Fibroblast of skin of right biceps (primary cell): ENCODE measurements at places on chromosomes 3 and 15.
A peak's percentile ranks its signal among the peaks of the same experiment; 100 is the strongest.

GRCh38 chr15:42686281-42686680 lies 50.6 kb downstream of the CDAN1 start:
- DNase-seq: no peak

GRCh38 chr3:100830931-100831330 lies 121.6 kb downstream of the TFG start:
- no peak for DNase-seq

DNA sequence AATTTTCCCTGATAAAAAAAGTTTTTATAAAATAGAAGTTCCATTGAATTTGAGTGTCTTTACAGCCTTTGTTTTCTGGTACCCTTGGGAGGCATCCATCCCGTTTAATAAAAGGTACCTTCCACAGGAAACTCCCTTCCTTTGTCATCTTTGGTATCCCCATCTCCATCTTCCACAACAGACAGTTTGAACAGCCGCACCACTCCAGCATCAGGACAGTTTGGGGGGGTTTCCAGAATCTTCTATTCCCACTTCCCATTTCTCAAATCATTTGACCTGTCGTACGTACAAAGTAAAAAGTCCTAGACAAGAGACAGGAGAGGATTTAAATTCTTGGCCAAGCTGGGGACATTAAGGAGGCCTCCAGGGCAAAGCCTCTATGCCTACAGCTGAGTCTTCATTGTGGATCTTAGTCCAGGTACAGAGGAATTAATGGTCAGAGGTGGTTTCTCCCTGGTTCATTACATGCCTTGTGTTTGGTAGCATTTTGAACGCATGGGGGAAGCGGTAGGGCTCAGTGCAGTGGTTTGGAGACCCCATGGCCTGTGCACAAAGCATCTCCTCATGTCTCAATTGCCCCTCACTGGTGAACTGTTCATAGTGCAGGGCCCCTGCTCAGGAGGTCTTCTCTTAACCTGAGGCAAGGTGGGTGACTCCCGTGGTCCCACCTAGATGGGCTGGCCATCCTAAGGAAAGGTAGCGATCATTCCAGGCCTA lies 19.4 kb upstream of the BCL2A1 start:
- no peak for DNase-seq

DNA sequence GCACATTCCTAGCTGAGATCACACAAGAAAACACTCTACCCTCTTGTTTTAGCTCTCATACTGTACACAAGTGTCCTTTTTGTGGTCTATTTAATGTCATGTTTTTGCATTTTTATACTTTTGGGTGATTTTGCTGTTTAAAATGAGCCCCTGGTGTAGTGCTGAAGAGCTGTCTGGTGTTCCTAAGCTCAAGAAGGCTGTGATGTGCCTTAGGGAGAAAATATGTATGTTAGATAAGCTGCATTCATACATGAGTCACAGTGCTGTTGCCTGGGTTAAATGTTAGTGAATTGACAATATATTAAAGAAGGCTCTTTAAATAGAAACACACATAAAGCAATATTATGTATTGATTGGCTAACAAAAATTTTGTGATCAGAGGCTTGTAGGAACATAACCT lies 387.4 kb upstream of the C2CD4B start:
- peak; percentile 31 for DNase-seq

GRCh38 chr3:36911990-36912804 lies 32.7 kb downstream of the TRANK1 start:
- peak; percentile 59 for DNase-seq

DNA sequence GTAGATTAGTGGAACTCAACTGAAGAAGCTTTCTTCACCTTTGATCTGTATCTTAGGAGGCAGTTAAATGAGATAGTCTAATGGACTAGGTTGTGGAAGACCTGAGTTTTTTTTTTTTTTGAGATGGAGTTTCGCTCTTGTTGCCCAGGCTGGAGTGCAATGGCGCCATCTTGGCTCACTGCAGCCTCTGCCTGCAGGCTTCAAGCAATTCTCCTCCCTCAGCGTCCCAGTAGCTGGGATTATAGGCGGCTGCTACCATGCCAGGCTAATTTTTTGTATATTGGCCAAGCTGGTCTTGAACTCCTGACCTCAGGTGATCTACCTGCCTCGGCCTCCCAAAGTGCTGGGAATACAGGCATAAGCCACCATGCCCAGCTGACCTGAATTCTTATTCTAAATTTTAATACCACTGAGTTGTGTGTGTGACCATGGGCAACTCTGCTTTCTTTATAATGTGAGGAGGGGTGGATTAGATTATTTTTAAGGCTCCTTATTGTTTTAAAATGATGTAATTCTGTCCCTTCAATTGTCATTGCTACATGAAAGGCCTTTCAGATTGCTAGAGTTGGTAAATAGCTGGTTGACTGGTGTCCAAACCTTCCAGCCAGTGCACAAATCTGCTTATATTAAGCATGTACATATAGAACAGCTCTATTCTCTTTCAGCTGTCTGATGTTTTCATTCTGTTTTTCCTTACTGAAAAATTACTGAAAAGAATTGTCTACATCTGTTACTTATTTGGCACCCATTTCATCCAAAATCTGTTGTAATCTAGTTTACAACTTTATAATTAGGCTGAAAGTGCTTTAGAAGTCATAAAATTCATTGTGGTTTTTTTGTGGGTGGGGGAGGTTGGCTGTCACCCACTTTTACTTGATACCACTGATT lies 2.3 kb downstream of the LNP1 start:
- DNase-seq: peak; percentile 18

DNA sequence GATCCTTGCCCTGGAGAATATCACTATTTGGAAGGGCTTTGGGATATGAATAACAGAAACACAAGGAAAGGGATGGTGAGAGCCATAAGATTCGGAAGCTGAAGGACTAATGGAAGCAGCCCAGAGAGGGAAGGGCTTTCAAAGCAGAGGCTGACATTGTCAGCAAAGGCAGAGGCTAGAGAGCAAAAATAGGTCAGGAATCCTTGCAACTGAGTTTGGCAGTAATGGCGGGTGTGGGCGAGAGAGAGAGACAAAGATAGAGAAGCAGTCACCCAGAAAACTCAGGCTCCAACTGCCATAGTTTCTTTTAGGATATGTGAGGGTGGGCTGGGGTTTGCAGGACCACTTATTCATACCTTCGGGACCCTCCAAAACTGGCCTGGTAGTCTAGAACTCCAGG lies 248.6 kb downstream of the OPA1 start:
- no peak for DNase-seq

- no peak for DNase-seq
Measured at GRCh38 chr3:115190747-115191146, 43.7 kb upstream of the ZBTB20 start.

- DNase-seq: peak; percentile 46
Measured at GRCh38 chr3:38651153-38651789, 1.8 kb upstream of the SCN5A start.

- no peak for DNase-seq
Measured at GRCh38 chr15:25088261-25088790, 133.5 kb downstream of the SNRPN start.

GRCh38 chr3:16251316-16252085 lies 13.2 kb downstream of the DPH3 start:
- no peak for DNase-seq

GRCh38 chr15:43067717-43068461 lies 37.9 kb downstream of the UBR1 start:
- DNase-seq: peak; percentile 63

- DNase-seq: no peak
Measured at GRCh38 chr3:153166206-153166605, 4.2 kb downstream of the RAP2B start.

- peak; percentile 67 for DNase-seq
Measured at GRCh38 chr3:102090721-102091045, 241.4 kb downstream of the NFKBIZ start.

DNA sequence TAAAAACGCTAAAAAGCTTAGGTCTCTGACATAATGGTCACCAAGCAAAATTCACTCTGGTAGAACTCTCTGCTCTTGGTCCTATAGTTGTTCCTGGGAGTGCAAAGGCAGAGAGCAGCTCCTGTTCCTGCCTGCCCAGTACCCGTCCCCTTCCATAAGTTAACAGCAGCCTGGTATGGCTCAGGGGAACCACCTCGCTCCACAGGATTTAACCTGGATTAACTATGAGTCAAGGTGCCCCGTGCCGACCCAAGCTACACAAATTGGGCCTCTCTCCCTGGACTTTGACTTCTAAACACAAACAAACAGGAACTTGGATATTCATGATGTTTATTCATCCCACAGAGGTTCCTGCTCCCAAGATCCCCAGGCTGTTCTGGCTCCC lies 32.1 kb downstream of the SCAP start:
- no peak for DNase-seq

DNA sequence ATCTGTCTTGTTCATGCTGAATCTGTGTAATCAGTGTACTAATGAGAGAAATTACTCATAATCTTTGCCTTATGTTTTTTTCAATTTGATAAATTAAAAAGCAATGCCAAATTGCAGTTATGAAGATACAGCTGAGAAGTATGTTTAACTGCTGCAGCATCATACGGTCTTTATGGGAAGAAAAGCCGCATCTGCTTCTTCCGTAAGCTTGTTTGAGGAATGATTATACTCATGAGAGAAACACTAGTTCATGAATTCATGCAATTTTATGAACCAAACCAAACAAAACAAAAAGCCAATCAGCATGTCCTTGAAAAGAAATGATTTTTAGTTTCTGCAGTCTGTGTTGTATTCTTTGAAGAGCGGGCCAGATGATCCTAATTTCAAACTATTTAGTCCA lies 275.9 kb upstream of the ARHGEF26 start:
- DNase-seq: no peak

- no peak for DNase-seq
Measured at GRCh38 chr3:135973841-135974240, 8.3 kb downstream of the PPP2R3A start.

DNA sequence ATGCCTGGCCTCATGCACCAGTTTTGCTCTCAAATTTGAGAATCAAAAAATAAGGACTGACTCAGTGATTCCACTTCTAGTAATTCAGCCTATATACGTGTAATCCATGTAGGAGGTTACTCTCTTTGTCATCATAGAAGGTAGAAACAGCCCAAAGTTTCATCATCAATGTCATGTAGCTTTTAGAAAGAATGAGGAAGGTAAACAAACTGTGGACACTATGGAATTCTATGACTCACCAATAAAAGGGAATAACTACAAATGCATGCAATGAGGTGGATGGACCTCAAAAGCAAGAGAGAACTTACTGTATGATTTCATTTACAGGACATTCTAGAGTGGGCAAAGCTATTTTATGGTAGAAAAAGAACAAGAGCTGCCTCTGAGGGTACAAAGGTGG lies 93.2 kb upstream of the LRIG1 start:
- DNase-seq: peak; percentile 97

- no peak for DNase-seq
Measured at GRCh38 chr3:47994180-47994579, 22.0 kb downstream of the MAP4 start.

- peak; percentile 82 for DNase-seq
Measured at GRCh38 chr15:99704444-99704838, 28.8 kb downstream of the LYSMD4 start.

GRCh38 chr15:83571820-83572707 lies 81.9 kb upstream of the ADAMTSL3 start:
- peak; percentile 35 for DNase-seq

DNA sequence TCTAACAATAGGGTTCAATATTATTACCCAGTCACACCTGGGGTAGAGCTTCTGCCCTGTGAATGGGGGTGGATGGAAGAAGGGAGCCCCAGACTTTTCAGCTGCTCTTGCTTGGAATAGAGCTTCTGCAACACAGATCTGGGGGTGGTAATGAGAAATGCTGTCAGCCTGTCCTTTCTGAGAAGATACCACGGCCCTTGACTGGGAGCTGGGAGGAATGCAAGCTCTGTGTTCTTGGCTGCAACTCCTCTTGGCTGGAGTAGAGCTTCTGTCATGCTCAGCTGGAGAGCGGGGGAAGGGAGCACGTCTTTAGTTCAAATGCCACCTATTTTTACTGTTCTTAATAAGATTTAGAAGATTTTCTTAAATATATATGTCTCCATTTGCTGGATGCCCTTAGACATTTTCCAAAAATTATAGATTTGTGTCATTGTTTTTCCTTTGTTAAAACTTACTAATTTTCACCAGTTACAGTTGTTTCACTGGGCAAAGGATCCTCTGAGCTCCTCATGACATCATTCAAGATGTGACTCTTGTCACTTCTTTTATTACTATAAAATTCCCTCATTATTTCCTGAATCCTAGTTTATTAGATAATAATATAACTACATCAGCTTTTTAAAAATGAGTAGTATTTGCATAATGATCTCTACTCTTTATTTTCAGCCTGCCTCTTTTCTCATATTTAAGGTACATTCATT lies 180.0 kb upstream of the TGFBR2 start:
- peak; percentile 72 for DNase-seq

DNA sequence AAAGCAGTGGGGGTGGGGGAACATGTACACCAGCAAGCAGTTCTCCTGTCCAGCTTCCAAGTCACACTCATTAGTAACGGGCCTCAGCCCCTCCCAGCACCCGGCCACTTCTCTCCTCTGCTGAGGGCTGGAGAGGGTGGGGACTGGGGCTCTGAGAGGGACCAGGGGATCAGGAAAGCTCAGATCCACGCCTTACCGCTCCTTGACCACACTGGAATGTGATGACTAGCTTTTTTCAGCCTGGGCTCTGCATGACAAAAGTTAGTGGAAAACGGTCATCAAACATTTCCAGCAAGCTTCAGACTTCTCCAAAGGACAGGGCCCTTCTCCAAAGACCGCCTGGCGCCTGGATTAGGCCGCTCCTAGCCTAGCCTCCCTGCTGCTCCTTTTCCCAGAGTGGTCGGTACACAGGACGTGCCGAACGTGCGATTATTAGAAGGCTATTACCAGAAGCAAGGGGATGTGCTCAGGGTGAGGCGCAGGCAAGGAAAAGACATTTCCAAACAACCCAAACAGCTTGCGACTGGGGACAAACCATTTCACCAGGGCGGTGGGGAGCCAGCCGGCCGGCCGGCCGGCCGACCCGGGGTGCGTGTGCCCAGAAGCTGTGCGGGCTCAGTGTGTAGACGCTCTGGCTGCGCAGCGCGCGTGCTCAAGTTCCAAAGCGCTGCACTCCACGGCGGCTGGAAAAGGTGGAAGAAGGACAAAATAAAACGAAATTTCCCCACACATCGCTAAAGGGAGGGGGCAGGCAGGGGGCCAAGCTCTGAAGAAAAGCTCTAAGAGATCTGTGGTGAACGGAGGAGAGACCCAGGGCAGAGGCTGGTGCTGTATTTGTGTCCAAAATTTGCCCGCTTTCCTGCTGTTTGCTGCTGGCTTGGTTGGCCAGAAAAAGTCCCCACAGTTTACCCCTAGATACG lies 51.0 kb upstream of the SSR3 start:
- DNase-seq: peak; percentile 92

DNA sequence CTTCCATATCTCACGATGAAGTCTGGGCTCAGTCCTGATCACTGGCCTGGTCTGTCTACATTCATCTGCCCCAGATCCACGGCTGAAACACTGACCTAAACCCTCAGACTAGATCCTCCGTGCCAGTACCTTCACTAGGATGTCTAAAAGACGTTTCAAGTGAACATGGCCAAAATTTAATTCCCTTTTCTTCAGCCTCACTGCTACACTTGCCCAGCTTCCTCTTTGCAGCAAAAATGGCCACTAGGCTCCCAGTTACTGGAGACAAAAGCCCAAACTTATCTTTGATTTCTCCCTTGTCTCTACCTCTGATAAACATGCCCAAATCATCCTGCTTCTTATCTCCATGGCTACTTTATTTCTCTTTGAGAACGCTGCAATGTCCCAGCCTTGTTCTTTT lies 1.7 kb downstream of the RASSF1 start:
- no peak for DNase-seq
